ENCODE measurements at places on chromosomes 1 and 21.
A peak's percentile ranks its signal among the peaks of the same experiment; 100 is the strongest.

DNA sequence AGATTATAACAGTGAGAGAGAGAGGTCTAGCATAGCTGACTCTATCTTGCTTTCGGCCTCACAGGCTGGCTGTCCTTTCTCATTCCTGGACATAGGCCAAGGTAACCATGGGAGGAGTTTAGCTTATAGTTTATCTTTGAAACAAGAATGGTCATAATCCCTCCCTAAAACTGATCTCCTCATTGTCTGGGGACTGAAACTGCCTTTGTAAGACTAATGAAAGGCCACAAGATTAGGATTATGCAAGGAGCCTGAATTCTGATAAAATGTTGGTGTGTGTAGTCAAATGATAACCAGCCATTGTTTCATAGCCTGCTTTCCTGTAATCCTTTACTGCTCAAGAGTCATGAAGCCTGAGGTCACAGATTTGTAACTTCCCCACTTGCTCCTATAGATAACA, 131.9 kb upstream of the LYPLAL1 start:
- ATAC-seq = no peak

DNA sequence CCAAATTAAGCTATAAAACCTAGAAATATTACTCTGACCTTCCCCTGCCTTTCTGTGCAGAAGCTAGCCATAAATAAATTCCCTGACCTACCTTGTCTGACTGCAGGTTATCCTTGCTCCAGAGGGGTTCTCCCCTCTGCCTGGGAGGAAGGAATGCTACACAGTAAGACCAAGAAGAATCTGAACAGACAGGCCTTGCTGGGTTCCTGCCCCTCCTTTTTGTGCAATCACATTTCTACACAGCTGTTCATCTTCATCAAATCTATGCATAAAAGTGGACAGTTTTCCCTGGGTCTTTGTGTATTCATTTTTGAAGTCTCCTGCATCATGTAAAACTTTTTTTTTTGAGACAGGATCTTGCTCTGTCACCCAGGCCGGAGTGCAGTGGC, 50.6 kb downstream of the DNTTIP2 start:
- ATAC-seq = peak; percentile 90

- no peak for ATAC-seq
Measured at GRCh38 chr1:196381544-196381943, 226.7 kb downstream of the KCNT2 start.

DNA sequence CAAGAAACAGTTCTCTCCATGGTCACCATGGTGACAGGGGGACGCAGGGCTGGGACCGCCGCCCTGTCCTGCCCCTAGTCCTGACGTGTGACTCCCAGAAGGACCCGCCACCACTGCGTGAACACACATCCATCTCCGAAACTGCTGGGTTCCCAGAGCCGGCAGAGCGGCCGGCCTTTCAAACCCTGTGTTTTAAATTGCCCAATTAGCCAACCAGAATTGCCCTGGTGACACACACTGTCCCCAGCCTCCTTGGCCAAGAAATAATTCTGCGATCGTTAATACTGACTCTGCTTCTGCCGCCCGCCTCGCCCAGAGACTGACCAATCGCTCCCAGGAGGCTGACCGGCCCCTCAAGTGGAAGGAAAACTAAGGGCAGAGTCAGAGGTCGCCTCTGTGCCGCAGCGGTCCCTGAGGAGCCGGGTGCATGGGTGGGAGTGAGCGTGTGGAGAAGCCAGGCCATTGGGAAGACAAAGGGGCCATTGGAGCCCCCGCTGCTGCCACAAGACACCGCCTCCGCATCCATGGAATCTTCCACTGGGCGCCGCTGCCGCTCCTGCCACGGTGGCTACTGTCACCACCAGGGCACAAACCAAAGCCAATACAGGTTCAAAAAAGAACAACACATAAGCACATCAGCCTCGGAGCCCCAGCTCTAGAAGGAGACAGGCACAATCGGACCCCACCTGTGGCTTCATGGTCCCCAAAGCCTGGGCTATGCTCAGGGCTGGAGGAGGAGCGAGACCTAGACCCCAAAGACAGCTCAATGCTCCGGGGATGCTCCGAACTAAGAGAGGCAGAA, 273.2 kb downstream of the NPHP4 start:
- no peak for ATAC-seq

- no peak for ATAC-seq
Measured at GRCh38 chr1:157201767-157202166, 63.6 kb upstream of the ETV3 start.

- ATAC-seq = no peak
Measured at GRCh38 chr1:13517193-13517812, 3.5 kb upstream of the LRRC38 start.

DNA sequence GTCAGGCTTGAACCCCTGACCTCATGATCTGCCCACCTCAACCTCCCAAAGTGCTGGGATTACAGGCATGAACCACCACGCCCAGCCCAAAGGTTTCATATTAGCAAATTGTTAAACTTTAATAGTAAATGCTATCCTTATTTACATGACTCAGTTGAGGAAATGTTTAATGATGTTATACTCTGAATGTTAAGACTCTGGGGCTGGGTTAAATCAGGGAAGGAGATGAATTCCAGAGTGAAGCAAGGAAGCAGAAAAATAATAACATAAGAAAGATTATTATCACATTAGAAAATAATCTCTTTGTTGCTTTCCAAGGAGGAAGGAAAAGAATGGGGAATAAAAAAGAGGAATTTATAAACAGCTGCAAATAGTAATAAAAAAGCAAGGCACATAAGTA, 105.3 kb downstream of the PTGS2 start:
- no peak for ATAC-seq

GRCh38 chr1:16085522-16085921, 12.1 kb upstream of the FAM131C start:
- ATAC-seq = no peak

GRCh38 chr1:167263819-167264464, 43.3 kb downstream of the POU2F1 start:
- peak; percentile 46 for ATAC-seq

DNA sequence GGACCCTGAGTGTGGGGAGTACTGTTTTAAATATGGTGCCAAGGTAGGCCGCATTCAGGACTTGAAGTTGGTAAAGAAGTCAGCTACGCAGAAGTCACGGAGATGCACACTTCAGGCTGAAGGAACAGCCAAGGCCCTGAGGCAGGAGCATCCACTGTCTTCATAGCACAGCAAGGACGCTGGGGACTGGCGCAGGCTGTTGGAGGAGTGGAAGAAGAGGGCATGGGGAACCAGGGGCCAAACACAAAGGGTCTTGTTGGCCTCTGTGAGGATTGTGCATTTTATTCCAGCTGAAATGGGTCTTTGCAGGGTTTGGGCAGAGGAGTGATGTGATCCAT, 16.6 kb downstream of the DNAJC16 start:
- no peak for ATAC-seq

- ATAC-seq = peak; percentile 66
Measured at GRCh38 chr1:238895911-238896310, 490.5 kb upstream of the CHRM3 start.

DNA sequence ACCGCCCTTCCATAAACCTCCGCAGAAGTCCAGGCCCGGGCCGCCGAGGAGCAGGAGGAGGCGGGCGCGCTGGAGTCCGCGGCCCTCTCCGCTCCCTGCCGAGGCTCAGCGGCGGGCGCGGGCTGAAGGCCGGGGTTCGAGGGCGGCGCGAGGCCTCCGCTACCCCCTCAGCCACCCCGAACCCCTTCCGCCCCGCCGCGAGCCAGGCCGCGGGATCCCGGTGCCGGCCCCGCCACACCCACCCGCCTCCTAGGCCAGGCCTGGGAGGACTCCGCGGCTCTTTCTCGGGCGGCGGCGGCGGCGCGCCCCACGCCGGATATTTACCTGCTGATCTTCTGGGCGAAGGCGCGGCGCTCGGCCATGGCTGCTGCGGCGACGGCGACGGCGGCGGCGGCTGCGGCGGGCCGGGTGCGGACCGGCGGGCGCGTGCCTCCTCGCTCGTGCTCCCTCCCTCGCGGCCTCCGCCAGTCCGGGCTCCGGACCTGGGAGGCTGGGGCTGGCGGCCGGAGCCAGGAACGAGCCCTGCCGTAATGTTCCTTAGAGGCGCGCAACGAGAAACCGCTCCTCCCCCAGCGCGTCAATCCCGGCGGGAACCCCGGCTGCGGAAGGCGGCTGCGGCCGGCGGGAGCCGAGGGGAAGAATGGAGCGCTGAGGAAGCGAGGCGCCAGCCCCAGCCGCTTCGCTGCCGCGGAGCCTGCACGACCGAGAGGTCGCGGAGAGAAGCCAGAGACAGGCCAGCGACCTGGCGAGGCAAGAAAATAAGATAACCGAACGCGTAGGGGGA, at the start of gene DOCK7:
Gene DOCK7 (minus strand): TSS at position 484 of the 784 bp plus-strand sequence. CDS start 122 bp downstream, at position 362.
- ATAC-seq = peak; percentile 75

- no peak for ATAC-seq
Measured at GRCh38 chr1:16921391-16922185, at the start of gene CROCC. TSS of gene CROCC (plus strand) at chr1:16921931. CDS start at chr1:16922019, 88 bp downstream.

DNA sequence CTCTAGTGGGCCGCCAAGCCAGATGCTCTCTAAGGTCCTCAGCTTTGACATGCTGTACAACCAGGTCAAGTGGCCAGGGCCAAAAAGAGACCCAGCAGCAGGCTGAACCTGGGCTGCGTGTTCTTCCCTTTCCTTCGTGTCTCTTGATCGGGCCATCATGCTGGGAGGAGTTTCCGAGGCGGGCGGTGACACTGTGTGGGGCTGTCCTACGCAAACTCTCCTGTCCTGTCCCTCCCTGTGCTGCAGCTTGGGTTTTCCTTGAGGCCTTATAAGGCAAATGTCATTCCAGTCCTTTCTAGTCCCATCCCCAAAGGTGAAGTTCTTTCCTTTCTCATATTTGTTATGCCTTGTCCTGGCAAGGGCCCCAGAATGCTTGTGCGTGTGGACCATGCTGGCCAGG, 56.7 kb downstream of the ARHGEF10L start:
- ATAC-seq = no peak

DNA sequence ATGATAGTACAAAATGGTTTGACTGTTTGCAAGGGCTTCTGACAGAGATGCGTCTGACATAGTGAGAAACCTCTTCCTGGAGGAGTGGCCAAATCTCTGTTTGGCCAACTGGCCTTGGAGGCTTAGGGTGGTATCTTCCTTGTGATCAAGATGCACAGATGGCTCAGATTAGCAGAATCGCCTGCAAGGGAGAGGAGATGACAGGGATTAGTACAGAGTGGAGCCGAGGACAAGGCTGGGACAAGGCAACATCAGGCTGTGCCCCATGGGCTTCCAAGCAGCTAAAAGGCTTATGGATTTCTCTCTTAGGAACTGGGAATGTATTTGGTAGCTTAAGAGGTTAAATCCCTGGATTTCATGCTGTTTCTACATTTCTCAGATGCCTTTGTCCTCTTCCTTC, 379.1 kb downstream of the SIPA1L2 start:
- ATAC-seq = no peak

GRCh38 chr1:201653233-201653632, 114.3 kb downstream of the NAV1 start:
- ATAC-seq = no peak

- ATAC-seq = no peak
Measured at GRCh38 chr1:61173118-61173517, 90.8 kb downstream of the NFIA start.

DNA sequence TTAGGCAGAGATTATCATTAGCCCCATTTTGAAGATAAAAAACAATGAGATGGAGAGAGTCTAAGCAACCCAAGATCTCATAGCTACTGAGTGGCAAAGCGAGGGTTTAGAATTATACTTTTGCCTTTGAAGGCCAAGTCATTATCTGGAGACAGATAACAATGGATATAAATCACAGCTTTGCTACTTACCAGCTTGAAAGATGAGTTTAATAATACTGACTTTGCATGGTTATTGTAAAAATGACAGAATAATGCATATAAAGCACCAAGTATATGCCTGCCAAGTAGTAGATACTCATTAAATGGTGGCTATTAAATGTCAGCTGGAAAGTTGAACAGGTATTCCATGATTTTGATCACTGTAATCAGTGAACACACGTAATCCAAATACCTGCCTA, 241.6 kb upstream of the SGIP1 start:
- ATAC-seq = no peak

GRCh38 chr1:215002471-215002870, 80.1 kb upstream of the KCNK2 start:
- no peak for ATAC-seq

DNA sequence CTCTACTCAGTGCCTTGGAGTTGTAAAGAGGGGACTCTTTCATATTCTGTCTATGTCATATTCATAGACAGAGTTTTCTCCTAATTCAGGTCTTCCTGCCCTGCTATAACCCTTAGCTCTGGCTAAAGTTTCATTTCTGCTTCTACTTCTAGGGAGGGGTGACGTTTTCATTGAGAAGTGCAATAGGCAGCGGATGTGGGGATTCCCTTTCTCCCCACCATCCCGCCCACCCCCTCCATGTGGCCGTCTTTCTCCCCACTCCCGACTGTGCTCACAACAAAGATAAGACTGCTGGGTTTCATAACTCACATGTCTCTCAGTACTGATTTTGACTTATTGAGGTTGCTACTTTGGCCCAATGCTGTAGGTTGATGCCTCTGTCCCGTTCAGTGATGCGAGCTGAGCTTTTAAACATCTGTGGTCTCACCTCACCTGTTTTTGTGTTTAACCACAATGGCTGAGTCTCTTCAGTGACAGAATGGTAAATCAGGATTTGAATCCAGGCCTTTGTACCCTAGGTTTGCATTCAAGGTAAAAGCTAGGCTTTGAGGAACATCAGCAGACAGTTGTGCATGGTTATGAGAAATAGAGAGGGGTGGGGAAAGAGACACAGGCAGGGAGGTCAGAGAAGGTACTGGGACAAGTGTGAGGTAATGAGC, 7.8 kb upstream of the KIF14 start:
- ATAC-seq = peak; percentile 4

- no peak for ATAC-seq
Measured at GRCh38 chr1:224831501-224831900, 98.0 kb upstream of the DNAH14 start.

- ATAC-seq = no peak
Measured at GRCh38 chr1:42817440-42817767, 207 bp upstream of the SVBP start.

- ATAC-seq = no peak
Measured at GRCh38 chr1:177275736-177276135, 105.0 kb downstream of the BRINP2 start.

- peak; percentile 71 for ATAC-seq
Measured at GRCh38 chr1:24688621-24689195, 45.6 kb downstream of the SRRM1 start.

GRCh38 chr21:36518883-36519492, 39.1 kb upstream of the CLDN14 start:
- no peak for ATAC-seq

DNA sequence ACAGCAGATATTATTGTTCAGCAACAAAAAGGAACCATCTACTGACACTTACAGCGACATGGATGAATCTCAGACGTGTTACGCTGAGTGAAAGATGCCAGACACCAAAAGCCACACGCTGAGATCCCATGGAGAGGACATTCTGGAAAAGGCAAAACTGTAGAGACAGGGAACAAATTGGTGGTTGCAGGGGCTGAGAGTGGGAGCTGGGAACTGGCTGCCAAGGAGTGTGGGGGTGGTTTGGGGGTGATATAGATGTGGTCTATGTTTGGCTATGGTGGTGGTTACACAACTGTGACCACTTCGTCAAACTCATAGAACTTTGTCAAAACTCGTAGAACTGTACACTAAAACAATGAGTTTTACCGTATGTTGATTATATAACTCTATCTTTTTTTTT, 57.7 kb downstream of the RIPK4 start:
- no peak for ATAC-seq

All from esophagus mucosa (tissue), 1 donor.